ENCODE measurements at places on chromosomes 2 and 18.

- DNase-seq: no peak
Measured at GRCh38 chr2:144102386-144102785, 417.5 kb downstream of the ZEB2 start.

DNA sequence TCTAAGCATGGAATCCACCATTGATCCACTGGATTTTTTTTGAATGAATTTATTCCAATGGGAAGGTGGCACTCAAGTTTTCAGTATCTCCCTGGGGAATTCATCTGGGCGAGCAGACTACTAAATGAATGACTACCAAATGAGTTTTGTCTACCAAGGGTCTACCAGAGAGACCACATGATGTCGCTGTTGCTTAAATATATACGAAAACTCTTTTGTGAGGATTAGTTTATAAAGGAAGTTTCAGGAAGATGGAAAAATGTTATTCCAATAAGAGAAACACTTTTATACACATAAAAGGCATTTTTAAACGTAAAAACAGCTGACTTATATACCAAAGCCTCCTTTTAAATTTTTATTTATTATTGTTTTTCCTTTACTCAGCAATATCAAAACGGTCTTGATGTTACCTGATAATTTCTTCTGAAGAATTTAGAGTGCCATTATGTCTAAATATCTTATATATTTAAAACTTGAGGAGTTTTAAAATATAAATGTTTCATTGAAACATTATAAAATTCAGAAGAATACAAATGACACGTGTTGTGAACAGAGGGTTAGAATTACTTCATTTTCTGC lies 139.7 kb downstream of the HRH4 start:
- no peak for DNase-seq

DNA sequence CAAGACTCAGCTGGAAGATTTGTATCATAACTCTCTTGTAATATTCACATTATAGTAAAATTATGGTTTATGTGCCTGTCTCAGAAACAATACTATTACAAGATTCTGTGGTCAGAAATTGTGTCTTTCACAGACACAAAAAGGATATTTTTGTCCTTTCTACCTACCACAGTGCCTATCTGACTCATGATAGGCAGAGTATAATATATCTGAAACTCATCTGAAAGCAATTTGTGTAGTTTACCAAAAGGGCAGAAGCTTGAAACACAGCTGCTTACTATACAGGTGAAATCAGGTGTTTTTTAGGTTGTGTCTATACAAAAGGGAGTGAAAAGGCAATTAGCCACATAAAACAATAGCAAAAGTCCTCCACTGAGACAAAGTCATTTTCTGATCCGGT lies 10.9 kb downstream of the TMEM200C start:
- DNase-seq: no peak

DNA sequence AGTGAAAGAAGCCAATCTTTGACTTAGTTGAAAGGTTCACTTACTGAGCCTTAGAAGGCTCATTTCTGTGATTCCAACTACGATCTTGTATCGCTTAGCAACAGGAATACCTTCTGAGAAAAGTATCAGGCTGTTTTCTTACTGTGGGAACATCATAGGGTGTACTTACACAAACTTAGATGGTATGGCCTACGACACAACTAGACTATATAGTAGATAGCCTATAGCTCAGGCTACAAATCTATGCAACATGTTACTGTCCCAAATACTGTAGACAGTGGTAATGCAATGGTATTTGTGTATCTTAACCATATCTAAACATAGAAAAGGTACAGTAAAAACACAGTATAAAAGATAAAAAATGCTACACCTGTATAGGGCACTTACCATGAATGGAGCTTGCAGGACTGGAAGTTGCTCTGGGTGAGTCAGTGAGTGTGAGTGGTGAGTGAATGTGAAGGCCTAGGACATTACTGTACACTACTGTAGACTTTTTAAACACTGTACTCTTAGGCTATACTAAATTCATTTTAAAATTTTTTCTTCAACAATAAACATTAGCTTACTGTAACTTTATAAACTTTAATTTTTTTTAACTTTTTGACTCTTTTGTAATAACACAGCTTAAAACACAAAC lies 148.8 kb upstream of the STON1 start:
- no peak for DNase-seq

DNA sequence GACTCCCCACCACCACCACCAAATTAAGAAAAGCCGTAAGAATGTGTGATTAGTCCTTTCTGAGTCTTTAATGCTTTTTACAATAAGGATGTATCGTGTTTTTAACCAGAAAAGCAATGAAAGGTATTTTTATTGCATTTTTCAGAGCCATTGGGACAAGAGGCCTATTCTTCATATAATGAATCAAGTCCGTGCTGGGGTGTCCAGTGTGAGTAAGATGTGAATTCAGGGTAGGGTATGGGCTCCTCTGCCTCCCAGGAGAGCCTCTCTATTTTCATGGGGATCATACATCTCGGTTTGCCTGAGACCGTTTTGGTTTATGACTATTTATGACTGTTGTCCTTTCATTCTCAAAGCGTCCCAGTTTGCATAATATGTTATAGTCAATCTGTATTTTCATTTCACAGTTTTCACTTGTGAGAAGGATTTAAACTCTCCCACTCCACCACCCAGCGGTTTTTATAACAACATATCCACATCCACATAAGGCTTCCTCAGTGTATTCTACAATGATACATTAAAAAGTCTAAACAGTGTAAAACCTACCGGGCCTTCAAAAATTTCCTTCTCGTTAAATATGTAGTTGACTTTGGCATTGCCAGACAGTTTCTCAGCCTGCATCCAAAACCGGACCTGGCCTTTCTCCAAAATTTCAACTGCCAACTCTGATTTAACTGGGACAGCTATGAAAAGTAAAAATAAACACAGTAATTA lies 80.8 kb upstream of the LPIN2 start:
- DNase-seq: no peak

DNA sequence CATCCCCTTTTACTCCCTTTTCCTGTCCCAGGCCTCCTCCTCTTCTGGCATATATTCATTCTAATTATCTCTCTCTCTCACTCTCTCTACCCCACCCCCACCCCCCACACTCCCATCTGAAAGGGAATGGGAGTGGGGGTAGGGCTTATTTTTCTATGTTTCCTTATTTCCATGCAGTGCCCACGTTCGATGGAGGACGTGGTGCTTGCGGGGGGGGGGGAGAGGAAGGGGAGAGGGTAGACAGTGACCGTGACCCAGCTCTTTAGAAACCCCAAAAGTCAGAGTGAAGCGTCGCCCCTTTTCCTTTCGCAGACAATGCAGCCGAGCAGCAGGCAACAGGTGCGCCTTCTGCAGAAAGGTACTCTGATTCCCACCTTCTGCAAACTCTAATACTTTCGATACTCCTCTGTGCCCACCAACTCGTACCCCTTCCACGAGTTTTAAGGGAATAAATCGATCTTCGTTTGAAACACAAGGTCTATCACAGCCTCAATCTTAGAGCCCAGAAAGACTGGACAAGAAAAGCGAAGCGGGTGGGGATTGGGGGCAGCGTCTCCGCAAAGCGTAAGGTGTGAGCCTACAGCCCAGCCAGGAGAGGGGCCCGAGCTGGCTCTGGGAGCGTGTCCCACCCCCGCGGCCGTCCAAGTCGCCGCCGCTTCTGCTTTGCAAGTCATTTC lies 891 bp upstream of the NR4A2 start:
- no peak for DNase-seq
